ENCODE measurements at places on chromosomes 11 and 22.

GRCh38 chr11:35192347-35192746 is 53.4 kb downstream of the CD44 start:
- no peak for DNase-seq

- DNase-seq = no peak
Measured at GRCh38 chr22:36406721-36407120, 19.0 kb upstream of the MYH9 start.

DNA sequence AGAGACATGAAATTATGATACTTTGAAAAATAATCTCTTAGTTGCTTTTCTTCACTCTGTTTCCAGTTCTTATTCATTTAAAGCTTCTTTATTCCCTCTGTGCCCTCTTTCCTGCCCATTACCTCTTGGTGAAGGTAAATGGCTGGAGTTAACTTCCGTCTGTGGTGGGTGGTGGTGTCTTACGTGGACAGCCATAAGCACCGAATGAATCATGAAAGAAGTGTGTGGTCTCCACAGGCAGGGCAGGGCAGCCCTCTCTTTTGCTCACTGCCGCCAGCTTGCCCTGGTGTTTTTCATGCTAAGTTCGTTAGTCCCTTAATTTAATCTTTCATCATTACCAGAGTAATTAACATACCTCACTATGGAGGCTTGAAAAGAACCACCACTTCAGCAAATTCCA is 98.7 kb upstream of the SORL1-AS1 start:
- no peak for DNase-seq

DNA sequence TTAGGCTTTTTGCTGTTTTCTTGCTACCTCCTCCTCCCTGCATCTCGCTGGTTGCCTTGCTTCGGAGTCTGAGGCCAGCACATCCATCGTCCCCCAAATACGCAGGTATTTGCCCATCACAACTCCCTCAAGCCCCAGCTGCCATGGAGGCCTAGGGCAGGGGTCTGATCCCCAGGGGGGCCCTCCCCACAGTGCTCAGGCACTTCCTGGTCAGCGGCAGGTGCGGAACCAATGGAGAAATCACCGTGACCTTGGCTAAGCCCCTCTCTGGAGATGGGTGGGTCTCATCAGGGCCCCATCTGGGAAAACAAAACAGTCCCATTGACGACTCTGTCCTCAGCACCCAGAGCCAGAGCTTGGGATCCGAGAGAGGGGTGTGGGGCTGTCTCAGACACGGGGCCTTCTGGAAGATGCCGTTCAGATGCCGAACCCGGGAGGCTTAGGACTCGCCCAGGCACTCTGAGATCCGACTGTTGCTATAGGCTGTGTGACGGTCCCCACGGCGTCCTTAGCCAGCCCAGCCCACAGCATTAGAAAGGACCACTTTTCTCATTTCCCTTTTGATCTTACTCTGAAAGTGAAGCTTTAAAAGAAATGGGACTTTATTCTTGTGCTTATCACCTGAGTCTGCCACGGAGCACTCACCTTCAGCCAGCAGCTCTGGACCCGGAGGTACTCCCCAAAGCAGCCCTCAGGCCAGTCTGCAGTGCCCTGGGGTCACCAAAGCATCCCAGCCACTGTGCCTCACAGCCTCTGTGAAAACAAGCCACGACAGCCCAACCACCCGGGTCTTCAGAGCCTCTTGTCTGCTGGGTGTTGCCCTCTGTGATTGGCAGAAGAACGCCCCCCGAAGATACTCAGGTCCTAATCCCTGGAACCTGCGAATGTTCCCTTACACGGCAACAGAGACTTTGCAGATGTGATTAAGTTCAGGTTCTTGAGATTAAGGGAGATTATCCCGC is 61.2 kb upstream of the SLC22A12 start:
- DNase-seq = no peak

DNA sequence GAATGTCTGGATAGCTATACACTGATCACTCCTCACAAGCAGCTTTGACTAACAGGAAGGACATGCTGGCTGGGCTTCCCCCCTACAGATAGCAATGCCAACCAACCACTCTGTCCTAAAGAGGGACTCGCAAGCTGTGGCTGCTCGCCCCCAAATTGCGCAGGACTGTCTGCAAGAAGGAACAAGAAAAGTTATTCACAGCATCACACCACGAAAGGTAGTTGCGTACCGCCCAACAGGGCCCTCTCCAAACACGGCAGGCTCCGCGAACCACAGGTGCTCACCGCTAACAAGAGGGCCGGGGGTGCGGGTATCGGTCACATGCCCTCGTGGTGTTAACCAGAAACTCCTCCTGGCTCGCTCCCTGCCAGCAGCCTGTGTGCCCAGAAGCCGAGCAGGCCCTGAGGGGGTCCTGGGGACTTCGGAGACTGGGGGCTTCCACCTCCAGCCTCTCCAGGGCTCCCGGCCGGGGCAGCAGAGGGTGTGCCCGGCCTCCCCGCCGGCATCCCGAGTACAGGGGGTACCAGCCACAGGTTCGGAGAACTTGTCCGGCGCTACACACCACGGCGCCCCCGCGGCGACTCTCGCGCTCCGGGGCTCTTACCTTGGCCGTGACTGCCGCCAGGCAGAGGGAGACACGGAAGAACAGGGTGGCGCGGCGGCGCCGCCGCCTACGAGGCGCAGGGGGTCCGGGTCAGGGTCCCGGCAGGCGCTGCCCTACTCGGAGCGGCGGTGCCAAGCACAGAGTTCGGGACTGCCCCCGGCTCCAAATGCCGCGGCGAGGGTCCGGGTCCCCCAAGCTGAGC is 682 bp downstream of the LARGE1 start:
- DNase-seq = no peak

GRCh38 chr22:40042312-40042711 is 47.6 kb downstream of the FAM83F start:
- DNase-seq = no peak

- no peak for DNase-seq
Measured at GRCh38 chr22:27638329-27639233, 163.0 kb downstream of the MN1 start.

- DNase-seq = no peak
Measured at GRCh38 chr11:108197351-108197750, 25.1 kb downstream of the NPAT start.
